NCI-H187 (cell line): ENCODE measurements at places on chromosomes 5 and 9.

DNA sequence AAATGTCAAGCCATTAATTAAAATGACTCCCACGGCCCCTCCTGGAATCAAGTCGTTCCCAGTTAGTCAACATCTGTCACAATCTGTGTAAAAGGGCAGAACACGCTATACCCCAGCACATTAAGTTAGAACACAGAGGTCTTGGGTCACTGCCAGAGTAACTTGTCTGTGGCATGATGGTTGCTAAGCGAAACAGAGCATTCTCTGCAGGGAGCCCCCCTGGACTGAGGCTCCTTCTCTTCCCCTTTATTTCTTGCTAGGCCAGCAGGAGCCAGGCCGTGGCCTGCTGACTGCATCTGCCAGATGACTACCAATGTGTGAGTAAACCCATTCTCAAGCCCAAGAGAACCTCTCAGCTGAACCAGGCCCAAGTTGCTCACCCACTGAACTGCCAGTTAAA is 51.9 kb upstream of the ZBED3 start:
- no peak for DNase-seq

- DNase-seq = no peak
Observed at GRCh38 chr9:130266236-130267098, 907 bp downstream of the HMCN2 start.

DNA sequence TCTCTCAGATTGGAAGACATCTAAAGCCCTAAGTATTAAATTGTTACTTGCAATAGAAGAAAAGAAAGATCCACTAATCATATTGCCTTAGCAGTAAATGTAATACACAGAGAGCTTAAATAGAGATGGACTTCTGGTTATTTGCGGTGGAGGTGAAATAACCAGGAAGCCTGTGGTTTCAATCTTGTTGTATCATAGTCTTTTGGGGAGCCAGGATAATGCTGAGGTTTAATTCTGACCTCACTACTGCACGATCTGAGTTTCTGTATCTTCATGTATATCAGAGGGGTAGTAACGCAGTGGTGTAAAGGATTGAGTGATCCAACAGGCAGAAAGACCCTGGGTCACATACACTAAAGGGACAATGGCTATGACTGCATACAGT is 71.7 kb downstream of the ANKRD55 start:
- no peak for DNase-seq

- no peak for DNase-seq
Observed at GRCh38 chr9:126532019-126532462, 81.7 kb upstream of the LMX1B start.

DNA sequence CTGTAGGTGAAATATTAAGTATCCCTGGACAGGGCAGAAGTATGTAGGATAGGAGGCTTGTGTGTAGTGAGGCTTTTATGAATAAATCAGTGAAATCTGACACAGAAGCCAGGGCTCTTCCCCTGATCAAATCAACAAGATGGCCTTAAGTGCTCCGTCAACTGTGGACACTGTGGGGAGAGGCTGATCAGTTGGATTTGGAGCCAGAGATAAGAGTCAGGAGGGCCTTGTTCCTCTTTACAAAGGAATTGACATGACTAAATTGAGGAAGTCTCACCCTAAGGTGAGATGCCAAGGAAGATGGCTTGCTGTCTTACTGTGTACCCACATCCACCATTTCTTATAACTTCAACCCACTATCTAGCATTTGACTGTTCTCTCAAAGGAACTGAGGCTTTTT is 91.6 kb upstream of the PRRC1 start:
- DNase-seq = no peak

GRCh38 chr9:88816141-88816540 is 175.1 kb upstream of the S1PR3 start:
- DNase-seq = no peak

GRCh38 chr5:167716126-167716775 is 575.2 kb upstream of the WWC1 start:
- no peak for DNase-seq

GRCh38 chr5:91311168-91311696 is 71.9 kb downstream of the ARRDC3 start:
- DNase-seq = no peak

DNA sequence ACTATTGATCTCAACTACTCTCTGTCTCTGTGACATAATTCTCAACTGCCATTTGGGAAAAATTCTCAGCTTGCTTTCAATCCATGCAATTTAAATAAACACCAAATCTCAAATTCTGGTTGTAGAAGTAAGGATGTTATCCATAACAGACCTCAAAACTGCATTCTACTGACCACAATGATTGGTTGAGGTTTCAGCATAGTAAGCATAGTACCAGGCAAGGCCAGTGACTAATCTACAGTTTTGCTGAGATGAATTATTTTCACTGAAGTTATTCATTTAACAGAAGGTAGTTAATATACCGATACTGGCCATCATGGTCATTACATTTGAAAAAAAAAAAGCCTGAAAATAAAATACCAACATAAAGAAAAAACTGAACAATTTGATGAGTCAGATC is 488.0 kb upstream of the CDH18 start:
- no peak for DNase-seq

GRCh38 chr5:172238334-172238733 is 44.4 kb downstream of the EFCAB9 start:
- no peak for DNase-seq

DNA sequence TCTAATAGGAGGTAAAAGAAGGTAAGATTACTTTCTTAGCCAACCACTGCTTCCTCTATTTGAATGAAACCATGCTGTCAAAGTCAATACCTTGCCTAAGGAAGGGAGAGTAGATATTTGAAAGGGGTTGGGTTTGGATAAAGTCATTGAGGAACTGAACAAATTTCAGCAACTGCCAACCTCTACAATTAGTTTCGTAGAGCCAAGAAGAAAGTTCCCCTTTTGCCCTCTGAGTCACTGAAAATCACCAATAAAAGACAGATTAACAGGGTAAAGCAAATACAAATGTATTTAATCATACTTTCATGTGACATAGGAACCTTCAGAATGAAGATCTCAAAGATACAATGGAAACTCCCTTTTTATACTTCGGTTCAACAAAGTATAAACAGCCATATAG is 615.7 kb downstream of the GABRG2 start:
- DNase-seq = no peak

DNA sequence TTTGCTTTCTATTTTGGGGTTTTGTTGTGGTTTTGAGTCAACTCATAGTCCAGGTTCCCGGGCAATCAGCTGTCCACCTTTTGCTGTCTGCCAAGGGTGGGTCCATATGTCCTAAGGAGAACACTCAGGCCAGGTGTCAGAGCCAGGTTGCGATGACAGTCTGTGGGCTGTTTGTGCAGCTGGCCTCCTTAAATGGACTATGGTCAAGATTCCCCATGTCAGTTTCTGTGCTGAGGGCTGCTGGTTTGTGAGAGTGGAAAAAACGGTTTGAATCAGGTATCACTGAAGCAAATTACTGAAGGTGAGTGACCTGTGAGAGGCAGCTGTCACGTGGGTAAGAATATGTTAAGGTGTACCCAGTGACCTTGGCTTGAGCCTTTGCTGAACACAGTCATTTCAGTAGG is 33.0 kb downstream of the SNX30 start:
- no peak for DNase-seq

GRCh38 chr9:137085920-137086530 is 760 bp upstream of the MAN1B1 start:
- no peak for DNase-seq

GRCh38 chr9:76162086-76162730 is 232.0 kb downstream of the RFK start:
- DNase-seq = no peak

- DNase-seq = no peak
Observed at GRCh38 chr5:163401271-163401670, 36.1 kb upstream of the CCNG1 start.

DNA sequence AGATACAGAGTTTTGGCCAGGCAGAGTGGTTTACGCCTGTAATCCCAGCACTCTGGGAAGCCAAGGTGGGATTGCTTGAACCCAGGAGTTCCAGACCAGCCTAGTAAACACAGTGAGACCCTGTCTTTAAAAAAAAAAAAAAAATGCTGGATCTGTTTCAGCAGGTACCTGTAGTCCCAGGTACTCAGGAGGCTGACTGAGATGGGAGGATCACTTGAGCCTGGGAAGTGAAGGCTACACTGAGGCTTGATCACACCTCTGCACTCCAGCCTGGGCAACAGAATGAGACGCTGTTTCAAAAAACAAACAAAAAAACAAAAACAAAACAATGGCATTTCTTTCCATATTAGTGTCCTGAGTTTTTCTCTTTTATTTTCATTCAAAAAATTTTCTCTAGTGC is 19.0 kb downstream of the UNC13B start:
- no peak for DNase-seq

GRCh38 chr5:154311362-154311761 is 120.8 kb downstream of the GALNT10 start:
- no peak for DNase-seq

DNA sequence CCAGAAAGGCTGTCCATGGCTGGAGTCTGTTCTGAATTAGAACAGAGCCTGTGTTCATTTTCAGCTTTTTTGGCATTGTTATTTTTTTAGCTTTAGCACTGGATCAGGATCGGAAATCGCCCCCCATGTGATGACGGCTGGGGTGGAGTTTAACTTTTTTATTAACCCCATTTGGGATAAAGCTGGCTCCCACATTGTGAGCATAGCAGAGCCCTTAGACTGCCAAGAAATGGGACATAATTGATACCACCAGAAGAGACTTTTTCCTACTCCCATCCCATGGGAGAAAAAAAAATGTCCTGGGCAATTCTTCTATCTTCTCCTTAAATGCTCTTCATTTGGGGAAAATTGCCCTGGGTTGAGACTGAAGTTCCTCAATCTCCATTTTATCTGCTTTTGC is 52.4 kb downstream of the SLIT3 start:
- no peak for DNase-seq

DNA sequence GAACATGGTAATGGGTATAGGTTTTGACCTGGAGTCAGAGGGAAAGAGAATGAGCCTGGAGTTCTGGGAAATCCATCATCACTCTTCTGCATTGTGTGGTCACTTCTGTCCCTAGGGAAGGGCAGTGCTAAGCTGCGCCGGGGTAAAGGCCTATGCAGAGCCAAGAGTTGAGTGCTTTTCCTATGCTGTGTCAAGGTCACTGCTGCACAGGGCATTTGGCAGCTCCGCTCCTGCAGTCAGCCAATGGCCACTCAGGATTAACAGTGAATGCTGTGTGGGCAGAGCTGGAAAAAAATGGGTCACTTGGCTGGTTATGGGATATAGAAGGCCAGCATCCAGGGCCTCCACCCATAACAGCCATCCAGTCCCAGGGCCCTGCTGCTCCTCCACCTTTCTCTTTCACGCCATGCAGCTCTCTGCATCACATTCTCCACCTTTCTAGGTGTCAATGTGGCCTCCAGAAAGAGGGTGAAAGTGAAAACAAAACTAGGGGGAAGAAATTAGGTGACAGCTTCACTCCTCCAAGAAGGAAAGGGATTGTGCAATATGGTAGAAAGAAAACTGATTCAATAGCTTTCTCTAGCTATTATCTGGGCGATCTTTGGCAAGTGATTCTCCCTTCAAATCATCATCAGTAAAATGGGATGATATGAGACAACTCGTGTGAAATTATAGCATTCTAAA is 279.3 kb upstream of the ANKRD55 start:
- no peak for DNase-seq

- no peak for DNase-seq
Observed at GRCh38 chr9:94173632-94174031, 85.5 kb upstream of the ZNF169 start.

GRCh38 chr9:6680797-6681146 is 35.2 kb upstream of the GLDC start:
- DNase-seq = no peak

DNA sequence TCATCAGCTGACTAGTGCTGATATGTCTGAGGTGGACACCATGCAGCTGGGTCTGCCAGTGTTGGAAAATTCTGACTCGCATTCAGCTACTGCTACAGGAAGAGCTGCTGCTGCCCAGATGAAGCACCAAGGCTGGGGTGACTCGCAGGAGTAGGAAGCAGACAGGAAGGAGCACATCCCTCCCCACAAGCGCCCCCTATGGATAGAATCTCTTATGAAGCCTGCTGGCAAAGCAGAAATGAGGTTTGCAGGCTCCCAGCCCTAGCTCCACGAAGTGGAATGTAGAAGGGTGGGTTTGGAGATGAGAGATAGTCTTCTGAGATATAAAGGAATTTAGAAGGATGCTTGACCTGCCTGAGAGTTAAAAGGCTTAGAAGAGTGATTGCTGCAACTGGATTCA is 443.0 kb downstream of the ACTL7B start:
- no peak for DNase-seq

DNA sequence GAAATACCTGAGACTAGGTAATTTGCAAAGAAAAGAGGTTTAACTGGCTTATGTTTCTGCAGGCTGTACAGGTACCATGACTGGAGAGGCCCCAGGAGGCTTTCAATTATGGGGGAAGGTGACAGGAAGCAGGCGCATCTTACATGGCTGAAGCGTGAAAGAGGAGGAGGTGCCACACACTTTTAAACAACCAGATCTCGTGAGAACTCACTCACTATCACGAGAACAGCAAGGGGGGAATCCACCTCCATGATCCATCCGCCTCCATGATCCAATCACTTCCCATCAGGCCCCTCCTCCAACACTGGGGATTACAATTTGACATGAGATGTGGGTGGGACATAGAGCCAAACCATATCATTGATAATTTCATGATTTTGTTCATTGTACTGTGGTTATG is 2.5 kb upstream of the MED27 start:
- no peak for DNase-seq

GRCh38 chr5:57711471-57711870 is 228.9 kb upstream of the ACTBL2 start:
- DNase-seq = no peak

GRCh38 chr5:142540922-142541422 is 144.9 kb downstream of the FGF1 start:
- no peak for DNase-seq

DNA sequence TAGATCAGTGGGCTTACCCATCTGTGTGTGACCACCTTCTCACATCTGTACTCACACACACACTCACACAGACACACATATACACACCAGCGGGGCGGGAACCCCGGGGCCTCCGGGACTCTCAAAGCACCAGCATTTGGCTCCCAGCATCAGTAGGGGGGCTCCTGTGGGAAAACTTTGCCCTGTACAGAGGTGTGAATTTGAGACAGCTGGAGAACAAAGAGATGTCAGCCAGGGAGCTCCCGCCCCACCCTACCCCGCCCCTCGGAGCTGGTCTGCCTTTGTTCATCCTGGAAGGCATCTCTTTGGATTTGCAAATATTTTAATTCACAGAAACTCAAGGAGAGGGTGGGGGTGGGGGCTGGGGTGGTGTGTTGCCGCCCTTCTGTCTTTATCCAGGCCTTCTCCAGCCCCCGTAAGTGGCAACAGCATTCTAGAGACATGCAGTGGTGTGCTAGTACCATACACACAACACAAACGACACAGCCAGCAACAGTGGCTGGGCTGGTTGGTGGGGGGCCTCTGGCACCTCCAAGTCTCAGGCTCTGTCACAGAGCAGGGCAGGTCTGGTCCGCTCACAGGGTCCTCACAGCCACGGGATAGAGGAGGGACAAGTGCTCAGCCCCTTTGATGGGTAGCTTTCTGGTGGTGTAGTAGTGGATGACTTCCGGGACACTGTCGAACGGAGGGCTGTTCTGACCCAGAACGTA is 15.5 kb upstream of the SLC25A51 start:
- no peak for DNase-seq

GRCh38 chr5:148788636-148789035 is 37.8 kb upstream of the ADRB2 start:
- DNase-seq = no peak

- DNase-seq = no peak
Observed at GRCh38 chr5:45642370-45642769, 53.8 kb downstream of the HCN1 start.
